ENCODE measurements at places on chromosomes 7 and 10.
A peak's percentile ranks its signal among the peaks of the same experiment; 100 is the strongest.

GRCh38 chr7:101667399-101667798, 38.3 kb upstream of the MYL10 start:
- DNase-seq, result no peak

GRCh38 chr7:137606061-137606674, 240.6 kb downstream of the DGKI start:
- peak; percentile 42 for DNase-seq

- DNase-seq, result no peak
Observed at GRCh38 chr10:73865459-73866442, 8.6 kb downstream of the CAMK2G start.

DNA sequence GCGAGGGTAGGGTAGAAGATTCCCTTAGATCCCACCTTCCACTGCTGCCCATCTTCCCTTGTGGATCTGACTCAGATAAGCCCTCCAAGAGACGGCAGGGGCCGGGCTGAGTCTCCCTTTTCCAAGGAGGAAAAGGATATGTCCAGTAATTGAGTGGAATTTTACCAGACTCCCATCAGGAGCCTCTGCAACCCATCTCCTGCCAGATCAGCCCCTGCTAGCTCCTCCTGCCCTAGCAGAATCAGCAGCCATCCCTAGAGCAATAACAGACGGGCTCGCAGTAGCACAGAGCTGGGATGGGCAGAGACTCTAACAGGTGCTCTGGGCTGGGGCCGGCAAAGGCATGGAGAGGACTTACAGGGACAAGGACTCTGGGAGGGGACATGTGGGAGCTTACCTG, 73.5 kb downstream of the C10orf105 start:
- no peak for DNase-seq

DNA sequence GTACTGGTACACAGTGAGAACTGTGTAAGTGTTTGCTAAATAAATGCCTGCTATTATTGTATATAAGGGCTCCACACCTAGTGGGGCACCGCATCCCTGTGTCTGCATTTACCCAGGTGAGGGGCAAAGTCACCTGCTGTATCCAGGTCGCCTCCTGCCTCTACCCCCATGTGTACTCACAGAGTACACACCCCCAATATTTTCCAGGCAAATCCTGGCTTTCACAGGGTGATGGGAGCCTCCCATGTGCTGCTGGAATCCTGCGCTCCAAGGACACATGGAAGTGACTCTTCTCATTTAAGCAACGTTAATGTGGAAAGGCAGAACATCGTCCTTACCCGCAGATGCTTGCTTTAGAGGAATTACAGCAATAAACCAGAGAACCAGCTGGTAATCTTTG, 48.2 kb downstream of the ARHGAP22 start:
- no peak for DNase-seq

GRCh38 chr10:102726274-102726673, 11.8 kb downstream of the SFXN2 start:
- no peak for DNase-seq

GRCh38 chr10:49382226-49382625, 13.7 kb downstream of the DRGX start:
- DNase-seq, result no peak

All from HT1080 (cell line).